ENCODE measurements at places on chromosomes 4 and X. TPM values are rescaled to one million over a fixed set of nuclear protein-coding genes. Genes with fewer than 3 reads are reported as not detected.

DNA sequence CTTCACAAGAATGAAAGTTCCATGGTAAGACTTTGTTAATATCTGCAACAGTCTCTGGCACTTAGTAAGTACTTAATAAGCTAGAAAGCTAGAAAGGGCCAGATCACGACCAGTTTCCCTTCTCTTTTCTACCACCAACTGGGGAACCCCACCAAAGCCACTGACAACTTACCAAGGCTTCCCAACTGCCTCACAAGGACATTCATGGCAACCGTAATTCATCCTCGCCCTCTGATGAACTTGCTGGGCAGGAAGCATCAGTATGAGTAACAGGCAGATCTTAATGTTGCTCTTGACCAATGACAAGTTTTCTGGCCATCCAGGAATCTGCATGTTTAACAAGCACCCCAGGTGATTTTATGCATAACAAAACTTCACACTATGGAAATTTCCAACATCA, 23.2 kb upstream of the ZCCHC13 start:
- peaks cover 4% of the 10 kb centered on the region for H3K4me1 ChIP-seq
- H3K36me3 ChIP-seq = peaks cover 53% of the 10 kb centered on the region
- H3K27ac ChIP-seq = no peak overlapping the region
- H3K27me3 ChIP-seq = no peaks in the 10 kb centered on the region
- no peak overlapping the region for H3K4me3 ChIP-seq

DNA sequence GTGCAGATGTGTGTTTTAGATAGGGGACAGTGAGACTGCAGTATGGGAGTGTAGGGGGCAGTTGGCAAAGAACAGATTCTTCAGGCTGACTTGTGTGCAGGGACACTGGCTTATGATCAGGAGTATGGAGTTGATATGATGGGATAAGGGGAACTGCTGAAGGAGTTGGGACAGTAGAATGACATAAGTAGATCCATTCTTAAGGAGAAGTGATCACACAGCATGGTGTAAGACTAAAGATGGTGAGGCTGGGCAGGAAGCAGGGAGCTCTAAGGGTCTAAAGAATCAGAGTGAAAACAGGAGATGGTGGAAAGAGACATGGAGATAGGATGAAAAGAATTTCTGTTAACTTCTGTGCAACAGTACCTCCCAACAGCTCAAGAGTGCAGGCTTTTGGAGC, 70.7 kb downstream of the REELD1 start:
- no peak for DNase-seq
- H3K27me3 ChIP-seq = no peaks in the 10 kb centered on the region
- H3K27ac ChIP-seq = no peak overlapping the region
- no peaks in the 10 kb centered on the region for H3K4me1 ChIP-seq
- no peaks in the 10 kb centered on the region for H3K36me3 ChIP-seq

DNA sequence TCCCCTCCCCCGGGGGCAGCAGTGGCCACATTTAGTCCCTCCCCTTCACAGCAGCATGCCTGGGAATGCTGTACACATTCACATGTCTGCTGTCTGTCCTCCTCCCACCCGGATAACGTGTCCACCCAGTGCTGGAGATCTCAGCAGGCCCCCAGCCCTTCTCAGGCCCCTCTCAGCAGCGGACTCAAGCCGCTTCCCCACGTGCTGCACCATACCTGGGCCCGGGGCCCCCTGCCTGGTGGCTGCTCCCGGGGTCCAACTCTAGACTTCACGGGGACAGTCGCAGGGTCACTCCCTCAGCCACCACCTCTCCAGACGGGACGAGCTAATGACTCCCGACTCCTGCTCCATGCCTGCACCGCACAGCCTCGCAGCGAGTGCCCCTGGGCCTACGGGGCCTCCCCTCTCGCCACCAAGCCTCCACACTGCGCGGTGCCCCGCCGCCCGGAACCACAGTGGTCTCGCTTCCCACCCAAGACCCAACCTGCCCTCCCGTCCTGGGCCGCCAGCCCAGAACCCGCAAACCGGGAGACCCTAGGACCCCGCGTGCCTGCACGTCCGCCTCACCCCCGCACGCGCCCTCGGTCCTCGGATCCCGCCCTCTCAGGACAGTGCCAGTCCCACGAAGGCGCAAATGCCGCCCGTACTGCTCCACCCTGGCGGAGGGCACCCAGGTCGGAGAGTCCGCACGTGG, 1.3 kb upstream of the PCGF3 start:
- H3K4me1 ChIP-seq = peaks cover 40% of the 10 kb centered on the region
- DNase-seq = no peak
- H3K36me3 ChIP-seq = no peaks in the 10 kb centered on the region
- H3K4me3 ChIP-seq = no peak overlapping the region
- H3K27ac ChIP-seq = no peak overlapping the region

- no peak for DNase-seq
- H3K27ac ChIP-seq = no peak overlapping the region
- no peaks in the 10 kb centered on the region for H3K36me3 ChIP-seq
- no peaks in the 10 kb centered on the region for H3K4me1 ChIP-seq
Measured at GRCh38 chr4:57614257-57614932, 504.2 kb upstream of the IGFBP7 start.

DNA sequence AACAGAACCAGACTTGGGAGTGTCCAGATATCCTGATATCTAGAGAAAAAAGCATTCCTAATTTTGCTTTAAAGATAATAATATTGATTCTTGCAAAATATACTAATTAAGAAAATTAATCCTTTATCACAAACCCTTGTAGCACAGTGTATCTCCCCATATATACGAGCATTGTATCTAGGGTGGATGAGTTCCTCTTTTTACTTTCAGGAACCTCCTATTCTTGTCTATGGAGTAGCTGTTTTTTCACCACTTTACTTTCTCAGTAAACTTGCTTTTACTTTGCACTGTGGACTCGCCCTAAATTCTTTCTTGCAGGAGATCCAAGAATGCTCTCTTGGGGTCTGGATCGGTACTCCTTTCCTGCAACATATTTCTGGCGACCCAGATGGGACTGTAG, 103.9 kb downstream of the GLUD2 start:
- H3K4me3 ChIP-seq = no peak overlapping the region
- no peaks in the 10 kb centered on the region for H3K27me3 ChIP-seq
- H3K36me3 ChIP-seq = no peaks in the 10 kb centered on the region
- H3K27ac ChIP-seq = no peak overlapping the region

TMEM271 gene
- not detected for total RNA-seq
